Left ventricle myocardium inferior (tissue), 1 donor: ENCODE measurements at places on chromosomes 6 and 20. TPM values are rescaled to one million over a fixed set of nuclear protein-coding genes. Genes with fewer than 3 reads are reported as not detected.
A peak's percentile ranks its signal among the peaks of the same experiment; 100 is the strongest.

CYP24A1 gene
- total RNA-seq, result not detected

RTEL1 gene
- total RNA-seq, result 9.6 TPM

DNA sequence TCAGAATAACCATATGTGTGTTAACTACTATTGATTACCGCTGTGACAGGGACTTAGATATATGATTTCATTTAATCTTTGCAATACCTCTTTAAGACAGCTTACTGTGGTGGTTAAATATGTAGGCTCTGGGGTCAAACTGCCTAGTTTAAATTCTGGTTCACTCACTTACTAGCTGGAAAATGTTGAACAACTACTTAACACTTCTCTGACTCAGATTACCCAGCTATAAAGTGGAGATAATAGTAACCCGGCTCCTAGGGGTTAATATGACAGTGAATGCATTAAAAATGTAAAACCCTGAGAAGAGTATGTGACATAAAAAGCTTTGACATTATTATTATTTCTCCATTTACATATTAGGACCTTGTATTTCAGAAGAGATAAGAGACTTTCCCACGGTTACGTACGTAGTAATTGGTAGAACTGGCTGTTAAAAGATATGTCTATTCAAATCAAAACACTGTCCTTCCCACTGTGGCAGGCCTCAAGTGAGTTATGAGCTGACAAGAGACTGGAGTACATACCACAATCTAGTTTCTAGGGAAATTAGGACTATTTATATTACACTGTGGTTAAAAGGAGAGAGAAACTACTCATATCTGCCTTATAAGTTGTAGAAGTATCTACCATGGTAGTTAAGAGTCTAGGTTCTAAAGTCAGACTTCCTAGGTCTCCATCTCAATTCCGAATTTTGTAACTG lies 4.4 kb upstream of the PLCB1 start:
- H3K27me3 ChIP-seq, result peaks cover 6% of the 10 kb centered on the region
- H3K4me3 ChIP-seq, result no peak overlapping the region
- peaks cover 17% of the 10 kb centered on the region for H3K4me1 ChIP-seq
- no peaks in the 10 kb centered on the region for H3K36me3 ChIP-seq
- no peak for DNase-seq

DNA sequence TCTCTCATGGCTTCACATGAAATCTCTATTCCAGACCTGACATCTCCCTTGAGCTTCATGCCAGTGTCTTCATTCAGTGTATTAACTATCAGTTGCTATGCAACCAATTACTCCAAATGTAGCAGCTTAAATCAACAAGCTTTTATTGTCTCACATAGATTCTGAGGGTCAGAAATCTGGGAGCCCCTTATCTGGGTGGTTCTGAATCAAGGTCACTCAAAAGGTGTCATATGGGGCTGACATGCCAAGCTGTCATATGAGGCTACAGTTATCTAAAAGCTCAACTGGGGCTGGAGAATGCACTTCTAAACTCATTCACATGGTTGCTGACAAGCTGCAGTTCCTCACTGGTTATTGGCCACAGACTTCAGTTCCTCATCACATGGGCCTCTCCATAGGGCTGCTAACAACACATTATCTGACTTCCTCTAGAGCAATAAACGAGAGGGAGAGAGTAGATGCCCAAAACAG lies 7.3 kb upstream of the CGA start:
- no peak overlapping the region for H3K4me3 ChIP-seq
- DNase-seq, result no peak
- no peaks in the 10 kb centered on the region for H3K36me3 ChIP-seq
- H3K4me1 ChIP-seq, result peaks cover 5% of the 10 kb centered on the region

- H3K4me1 ChIP-seq, result no peaks in the 10 kb centered on the region
- no peak overlapping the region for H3K27ac ChIP-seq
- peaks cover 77% of the 10 kb centered on the region for H3K27me3 ChIP-seq
- no peaks in the 10 kb centered on the region for H3K36me3 ChIP-seq
- DNase-seq, result no peak
Measured at GRCh38 chr20:973785-974194, 28.3 kb downstream of the RSPO4 start.

- H3K4me1 ChIP-seq, result no peaks in the 10 kb centered on the region
- no peak overlapping the region for H3K4me3 ChIP-seq
- H3K27ac ChIP-seq, result no peak overlapping the region
- no peaks in the 10 kb centered on the region for H3K36me3 ChIP-seq
- DNase-seq, result no peak
Measured at GRCh38 chr6:136468711-136469110, 81.5 kb downstream of the MAP7 start.

- peaks cover 14% of the 10 kb centered on the region for H3K4me1 ChIP-seq
- peaks cover 7% of the 10 kb centered on the region for H3K36me3 ChIP-seq
- no peak for DNase-seq
- H3K4me3 ChIP-seq, result no peak overlapping the region
- H3K27me3 ChIP-seq, result no peaks in the 10 kb centered on the region
- no peak overlapping the region for H3K27ac ChIP-seq
Measured at GRCh38 chr6:116218172-116218633, 35.7 kb downstream of the TSPYL4 start.

DNA sequence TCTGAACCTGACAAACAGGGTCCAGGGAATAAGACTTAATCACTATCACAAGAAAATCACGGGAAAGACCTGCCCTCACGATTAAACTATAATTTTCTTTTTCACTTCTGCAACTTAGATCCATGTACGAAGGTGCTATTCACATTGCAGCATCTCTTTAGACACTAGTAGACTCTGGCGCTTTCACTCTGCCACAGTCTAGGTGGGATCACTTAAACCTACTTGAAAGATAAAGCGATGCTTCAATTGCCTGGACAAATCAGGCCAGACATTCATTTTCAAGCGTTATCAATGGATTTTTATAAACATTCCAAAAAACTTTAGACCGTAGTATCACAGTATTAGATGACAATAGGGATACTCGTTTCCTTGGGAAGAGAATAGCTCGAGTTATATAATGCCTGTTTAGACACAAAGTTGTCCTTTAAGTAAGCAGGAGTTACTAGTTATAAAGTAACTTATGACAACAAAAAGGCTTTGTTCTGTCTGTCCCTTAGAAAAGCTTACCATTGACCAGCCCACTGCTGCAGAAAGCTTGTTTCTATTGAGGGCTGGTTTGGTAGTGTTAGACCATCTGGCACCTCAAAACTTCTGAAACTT lies 367.3 kb downstream of the UTRN start:
- no peaks in the 10 kb centered on the region for H3K27me3 ChIP-seq
- no peak overlapping the region for H3K4me3 ChIP-seq
- H3K27ac ChIP-seq, result no peak overlapping the region

GRCh38 chr6:140731741-140732140 lies 1357.3 kb upstream of the CITED2 start:
- H3K27ac ChIP-seq, result no peak overlapping the region
- DNase-seq, result no peak
- no peaks in the 10 kb centered on the region for H3K4me1 ChIP-seq
- no peaks in the 10 kb centered on the region for H3K27me3 ChIP-seq

DNA sequence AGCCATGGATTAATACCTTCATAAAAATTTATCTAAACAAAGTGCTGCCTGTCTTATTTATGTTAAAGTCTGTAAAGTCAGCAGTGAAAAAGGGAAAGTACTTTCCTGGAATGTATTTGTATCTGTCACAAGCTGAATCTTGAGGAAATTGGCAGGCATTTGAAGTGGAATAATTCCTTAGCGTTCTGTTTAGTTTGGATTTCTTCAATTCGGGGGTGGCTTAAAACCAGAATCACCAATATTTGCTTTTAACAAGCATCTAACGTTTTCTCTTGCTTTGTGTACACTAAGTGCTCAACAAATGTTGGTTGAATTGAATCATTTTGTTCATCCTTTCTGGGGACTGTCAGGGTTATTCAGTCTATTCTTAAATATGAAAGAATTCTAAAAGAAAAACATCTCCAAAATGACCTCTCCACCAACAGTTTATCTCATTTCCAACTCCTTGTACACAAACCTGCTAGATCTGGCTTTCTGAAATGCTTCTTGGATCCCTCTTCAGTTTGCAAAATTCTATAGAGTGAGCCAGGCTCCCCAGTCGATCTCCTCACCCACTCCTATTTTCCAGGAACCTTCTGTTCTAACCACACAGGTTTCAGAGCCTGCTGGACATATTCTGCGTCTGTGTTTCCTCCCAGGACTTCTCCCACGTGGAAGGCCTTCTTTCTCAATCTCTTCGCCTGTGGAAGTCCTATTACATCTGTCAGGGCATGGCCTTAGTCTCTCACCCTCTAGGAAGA lies 2.0 kb upstream of the NPEPL1 start:
- peaks cover 40% of the 10 kb centered on the region for H3K4me1 ChIP-seq
- no peaks in the 10 kb centered on the region for H3K27me3 ChIP-seq
- H3K4me3 ChIP-seq, result no peak overlapping the region
- H3K36me3 ChIP-seq, result peaks cover 4% of the 10 kb centered on the region
- DNase-seq, result peak; percentile 9
- H3K27ac ChIP-seq, result peak overlapping the region; percentile 94
